Amygdala (tissue), 56 donors: ENCODE measurements at places on chromosomes 11 and 22.

DNA sequence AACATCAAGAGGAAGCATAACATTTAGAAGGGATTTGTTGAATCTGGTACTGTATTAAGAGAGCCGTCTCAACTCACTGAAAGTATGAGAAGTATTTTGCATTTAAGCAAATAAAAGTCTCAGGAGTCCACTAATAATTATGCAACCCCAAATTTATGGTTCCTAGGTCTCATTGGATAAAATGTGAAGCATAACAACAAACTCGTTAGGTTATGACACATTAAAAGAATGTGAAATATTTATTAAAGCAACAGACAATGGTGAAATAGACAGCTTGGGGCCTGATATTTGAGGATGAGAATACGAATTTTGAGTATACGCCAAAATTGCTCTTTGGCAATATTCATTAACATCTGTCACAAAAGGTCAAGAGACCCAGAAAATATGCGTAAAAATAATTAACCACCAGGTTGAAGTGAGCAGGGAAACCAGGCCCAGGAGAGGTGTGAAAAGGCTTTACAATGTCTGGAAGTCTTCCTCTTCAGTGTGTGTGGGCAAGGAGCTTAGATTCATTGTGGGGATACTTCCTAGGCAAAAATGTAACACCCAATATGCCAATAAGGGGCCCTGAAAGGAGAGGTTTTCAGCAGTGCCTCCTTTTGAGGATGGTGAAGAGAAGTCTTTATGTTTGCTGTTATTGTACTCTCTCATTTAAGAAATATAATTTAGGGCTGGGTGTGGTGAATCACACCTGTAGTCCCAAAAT lies 89.2 kb downstream of the FDX1 start:
- no peak for DNase-seq

GRCh38 chr11:121892131-121892681 lies 223.8 kb downstream of the BLID start:
- DNase-seq: no peak

GRCh38 chr11:14522245-14522644 lies 2.1 kb upstream of the PSMA1 start:
- no peak for DNase-seq

DNA sequence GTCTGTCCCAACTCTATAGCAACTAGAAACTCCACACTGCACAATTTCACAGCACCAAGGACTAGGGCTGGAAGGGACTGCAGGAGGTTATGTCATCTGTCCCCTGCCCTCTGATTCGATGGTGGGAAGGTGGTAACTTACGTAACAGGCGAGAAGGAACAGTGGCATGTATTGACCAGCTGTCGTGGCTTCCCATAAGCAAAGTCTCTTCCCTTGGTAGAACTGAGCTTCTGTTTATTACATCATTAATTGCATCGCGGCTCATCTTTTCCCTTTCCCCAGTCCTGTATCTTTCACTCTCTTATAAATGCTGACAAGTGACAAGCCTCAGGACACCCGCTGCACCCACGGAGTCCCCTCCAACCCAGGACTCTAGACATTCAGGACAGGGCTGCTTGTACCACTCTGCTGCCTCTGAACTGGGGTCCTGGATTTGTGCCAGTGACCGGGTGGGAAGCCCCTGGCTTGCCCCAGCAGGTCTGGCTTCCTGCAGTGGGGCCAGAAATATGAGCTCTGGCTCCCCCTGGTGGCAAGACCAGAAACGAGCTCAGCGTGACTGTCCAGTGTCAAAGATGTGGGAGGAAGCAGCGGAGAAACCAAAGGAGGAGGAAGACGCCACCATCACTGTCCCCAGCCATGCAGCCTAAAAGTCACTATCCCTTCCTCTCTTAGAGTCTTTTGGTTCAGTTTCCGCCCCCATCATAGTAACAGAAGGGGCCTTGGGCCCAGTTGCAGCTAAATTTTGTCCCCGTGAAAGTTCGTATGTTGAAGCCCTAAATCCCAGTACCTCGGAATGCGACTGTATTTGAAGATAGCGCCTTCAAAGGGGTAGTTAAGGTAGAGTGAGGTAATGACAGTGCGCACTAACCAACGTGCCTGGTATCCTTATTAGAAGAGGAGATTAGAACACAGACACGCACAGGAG lies 84.5 kb downstream of the ISX start:
- no peak for DNase-seq

DNA sequence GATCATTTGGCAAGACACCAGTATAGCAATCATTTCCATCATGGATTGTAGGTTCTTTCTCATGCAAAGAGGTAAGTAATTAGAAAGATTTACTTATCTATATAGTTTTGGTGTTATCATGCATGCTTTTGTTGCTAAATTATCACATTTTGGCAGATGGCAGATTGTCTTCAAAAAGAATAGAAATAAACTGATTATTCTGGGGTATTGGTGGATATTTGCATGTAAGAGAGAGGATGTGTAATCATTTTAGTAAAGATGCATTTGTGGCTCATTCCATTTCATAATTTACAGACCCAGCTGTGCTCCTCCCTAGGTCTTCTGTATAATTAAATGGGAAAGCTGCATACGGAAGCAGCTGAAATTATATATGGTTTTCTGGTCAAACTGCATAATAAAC lies 875.7 kb upstream of the ANO3 start:
- no peak for DNase-seq

GRCh38 chr22:39267974-39268373 lies 23.2 kb upstream of the PDGFB start:
- no peak for DNase-seq
